Hindlimb muscle (tissue), 1 donor: ENCODE measurements at places on chromosomes 1 and 21.

DNA sequence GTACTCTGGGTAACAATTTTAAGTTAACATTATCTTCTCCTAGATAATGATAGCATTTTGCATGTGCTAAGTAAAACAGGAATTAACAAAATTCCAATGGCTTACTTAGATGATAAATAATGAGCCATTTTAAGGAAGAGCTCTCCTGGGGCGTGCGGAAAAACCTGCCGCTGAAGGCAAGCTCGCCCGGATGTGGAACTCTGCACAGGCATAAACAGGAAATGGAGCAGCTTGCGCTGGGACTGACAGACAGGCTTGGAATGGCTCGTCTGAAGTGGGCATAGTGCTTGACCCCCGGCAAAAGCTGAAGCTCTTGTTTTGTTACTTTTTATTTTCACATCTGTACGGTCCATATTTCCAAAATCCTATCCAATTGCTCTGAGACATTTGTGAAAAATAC lies 169.2 kb downstream of the ZNF281 start:
- DNase-seq = no peak

DNA sequence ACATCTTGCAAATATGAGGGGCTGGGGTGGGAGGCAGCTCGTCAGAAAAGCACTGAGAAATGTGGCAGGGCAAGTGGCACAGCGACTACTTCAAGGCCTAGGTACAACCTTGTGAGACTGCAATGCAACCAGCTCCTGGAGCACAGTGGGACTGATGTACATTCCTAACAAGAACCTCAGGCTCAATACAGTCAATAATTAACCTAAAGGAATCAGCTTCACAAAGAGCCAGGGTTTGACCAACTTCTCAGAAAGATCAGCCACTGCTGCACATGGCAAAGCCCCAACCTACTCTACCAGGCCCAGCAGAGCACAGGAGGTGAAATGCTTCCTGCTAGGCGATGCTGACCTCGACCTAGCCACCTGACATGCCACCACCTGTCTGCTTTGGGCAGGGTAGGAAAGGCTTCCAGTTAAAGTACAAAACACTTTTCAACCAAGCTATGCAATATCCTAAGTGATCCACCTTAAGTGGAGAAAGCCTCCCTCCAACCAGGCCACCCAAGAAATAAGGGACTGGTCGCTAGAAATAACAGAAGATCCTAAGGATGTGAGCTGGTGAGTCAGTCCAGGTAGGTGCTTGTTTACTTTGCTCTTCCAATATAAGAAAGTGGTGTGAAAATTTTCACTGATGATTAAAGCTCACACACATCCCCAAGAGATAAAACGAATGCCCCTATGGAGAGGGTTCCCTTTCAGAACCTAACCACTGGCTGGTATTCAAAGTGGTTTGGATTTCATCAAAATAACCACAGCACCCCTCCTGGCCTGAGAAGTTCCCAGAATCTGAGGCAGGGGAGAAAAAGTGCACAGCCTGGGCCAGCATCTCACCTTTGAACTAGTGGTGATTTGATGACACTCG lies 2.1 kb downstream of the RIPK4 start:
- no peak for DNase-seq

- peak; percentile 90 for DNase-seq
Measured at GRCh38 chr1:226702957-226703831, 35.9 kb downstream of the ITPKB start.

GRCh38 chr1:59434336-59434735 lies 137.4 kb downstream of the FGGY start:
- DNase-seq = no peak

DNA sequence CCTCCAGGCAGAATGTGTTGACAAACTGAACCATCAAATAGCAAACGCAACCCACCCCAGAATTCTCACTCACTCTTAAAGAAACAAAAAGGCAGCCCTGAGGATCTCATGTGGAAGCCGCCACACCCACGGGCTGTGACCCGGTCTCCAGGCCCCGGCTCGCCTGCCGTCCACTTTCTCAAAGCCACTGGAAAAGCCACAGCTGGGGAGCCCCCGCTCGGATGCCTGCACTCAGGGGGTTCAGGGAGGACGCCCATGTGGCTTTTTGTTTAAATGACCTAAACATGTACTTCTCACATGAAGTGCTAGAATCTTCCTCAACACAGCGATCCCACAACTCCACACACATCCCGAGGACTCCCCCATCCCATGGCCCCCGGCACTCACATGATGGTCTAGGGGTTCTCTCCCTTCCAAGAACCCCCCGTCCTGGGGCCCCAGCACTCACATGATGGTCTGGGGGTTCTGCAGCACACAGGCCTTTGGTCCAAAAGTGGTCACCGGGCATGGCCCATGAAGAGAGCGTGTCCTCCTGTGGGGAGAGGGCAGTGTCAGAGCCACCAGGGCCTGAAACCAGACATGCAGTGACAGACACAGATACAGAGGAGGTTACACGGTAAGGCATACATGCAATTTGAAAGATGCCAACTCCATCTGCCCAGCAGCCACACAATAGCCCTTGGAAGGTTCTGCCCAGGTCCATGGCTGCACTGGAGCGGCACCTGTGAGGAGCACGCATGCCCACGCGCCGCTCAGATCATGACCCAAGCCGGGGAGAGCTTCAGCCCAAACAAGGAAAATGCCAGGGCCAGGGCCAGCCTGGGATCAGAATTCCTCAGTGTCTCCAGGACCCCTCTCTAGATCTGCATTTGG lies 16.5 kb downstream of the NADK start:
- DNase-seq = no peak

- DNase-seq = peak; percentile 66
Measured at GRCh38 chr1:177983482-177984135, 13.8 kb upstream of the SEC16B start.

- no peak for DNase-seq
Measured at GRCh38 chr1:89918127-89918793, 76.7 kb upstream of the ZNF326 start.

GRCh38 chr1:206503591-206504362 lies 3.6 kb upstream of the RASSF5 start:
- no peak for DNase-seq

- DNase-seq = peak; percentile 34
Measured at GRCh38 chr1:93317207-93317606, 28.5 kb upstream of the DR1 start.

- no peak for DNase-seq
Measured at GRCh38 chr1:154471304-154471703, 30.7 kb upstream of the TDRD10 start.

GRCh38 chr1:172893146-172893841 lies 157.4 kb downstream of the TNFSF18 start:
- DNase-seq = no peak

DNA sequence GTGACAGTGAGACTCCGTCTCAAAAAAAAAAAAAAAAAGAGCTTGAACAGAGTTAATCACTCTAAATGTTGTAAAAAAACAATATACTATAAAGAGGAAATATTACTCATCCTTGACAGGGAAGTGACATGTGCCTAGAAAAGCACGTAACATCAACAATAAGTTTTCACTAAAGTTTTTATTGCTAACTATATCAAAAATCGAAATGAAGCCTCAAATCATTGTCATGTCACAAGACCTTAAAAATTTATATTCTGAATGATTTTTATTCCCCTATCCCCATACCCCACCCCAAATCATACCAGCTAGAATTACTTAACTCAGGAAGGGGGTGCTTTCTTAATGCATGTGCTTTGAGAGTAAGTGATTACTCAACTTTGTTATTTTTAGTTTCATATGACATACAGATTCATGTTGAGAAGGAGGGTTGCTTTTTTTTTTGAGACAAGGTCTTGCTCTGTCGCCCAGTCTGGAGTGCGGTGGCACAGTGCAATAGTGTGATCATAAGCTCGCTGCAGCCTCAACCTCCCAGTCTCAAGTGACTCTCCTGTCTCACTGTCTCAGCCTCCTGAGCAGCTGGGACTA lies 53.6 kb upstream of the MUTYH start:
- no peak for DNase-seq

DNA sequence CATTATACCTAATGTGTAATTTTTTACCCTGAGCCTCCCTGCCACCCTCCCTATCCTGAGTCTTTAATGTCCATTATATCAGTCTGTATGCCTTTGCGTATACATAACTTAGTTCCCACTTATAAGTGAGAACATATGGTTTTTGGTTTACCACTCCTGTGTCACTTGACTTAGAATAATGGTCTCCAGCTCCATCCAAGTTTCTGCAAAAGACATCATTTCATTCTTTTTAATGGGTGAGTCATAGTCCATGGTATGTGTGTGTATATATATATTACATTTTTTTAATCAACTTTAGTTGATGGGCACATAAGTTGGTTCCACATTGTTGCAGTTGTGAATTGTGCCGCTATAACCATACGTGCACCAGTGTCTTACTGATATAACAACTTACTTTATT lies 477.1 kb upstream of the NEGR1 start:
- DNase-seq = no peak

DNA sequence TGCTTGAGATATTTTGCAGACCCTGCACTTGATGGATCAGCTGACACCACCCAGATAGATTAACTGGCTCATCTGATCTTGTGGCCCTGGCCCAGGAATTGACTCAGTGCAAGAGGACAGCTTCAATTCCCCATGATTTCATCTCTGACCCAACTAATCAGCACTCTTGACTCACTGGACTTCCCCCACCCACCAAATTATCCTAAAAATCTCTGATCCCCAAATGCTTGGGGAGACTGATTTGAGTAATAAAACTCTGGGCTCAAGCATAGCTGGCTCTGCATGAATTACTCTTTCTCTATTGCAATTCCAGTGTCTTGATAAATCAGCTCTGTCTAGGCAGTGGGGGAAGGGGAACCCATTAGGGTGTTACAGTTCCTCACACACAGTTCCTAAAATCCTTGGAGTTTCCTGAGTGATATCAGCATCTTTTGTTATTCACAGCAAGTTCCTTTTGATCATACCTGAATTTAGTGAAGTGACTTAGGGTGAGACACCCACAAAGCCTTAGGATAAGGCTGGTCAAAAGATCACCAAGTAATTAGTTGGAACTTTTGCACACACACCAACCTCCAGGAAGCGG lies 104.2 kb downstream of the COP1 start:
- no peak for DNase-seq

DNA sequence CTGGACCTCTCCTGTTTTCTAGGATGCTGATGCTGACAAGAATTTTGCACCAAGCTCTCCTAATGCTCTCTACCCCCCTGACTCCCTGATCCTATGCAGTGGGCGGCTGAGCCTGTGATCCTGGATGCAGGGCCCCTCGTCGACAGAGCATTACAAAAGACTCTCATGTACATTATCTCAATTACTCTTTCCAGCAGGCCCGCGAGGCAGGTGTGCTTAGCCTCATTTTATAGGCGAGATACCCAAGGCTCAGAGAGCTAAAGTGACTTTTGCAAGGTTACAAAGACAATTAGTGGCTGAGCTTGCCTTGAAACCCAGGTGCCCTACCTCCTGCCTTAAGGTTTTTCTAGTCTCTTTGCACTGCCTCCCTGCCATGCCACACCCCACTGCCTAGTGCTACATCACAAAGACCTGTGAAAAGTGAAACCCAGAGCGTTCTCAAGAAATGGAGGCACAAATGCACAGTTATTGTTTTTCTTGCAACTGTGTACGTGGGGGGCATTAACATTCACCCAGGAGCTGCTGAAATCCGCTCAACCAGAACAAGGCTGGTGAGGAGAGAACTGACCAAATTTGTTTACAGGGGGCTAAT lies 10.0 kb upstream of the C8A start:
- DNase-seq = no peak

- DNase-seq = no peak
Measured at GRCh38 chr1:91757763-91758460, 128.0 kb downstream of the TGFBR3 start.

DNA sequence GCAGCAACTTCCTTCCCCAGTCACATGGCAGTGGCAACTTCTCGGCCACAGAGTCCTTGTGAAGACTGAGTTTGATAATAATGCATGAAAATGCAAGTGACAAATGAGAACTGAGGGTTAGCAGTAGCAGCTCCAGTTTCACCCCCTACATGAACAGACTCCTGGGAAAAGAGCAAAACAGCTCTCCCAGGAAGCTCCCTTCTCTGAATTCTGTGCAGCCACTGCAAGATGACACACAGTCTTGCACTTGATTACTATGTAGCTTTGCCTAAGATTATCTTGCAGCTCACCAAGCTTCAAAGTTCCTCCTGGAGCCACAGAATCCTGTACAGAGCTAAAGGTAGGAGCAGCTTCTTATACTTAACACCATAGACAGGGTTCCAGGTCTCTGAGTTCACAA lies 4.7 kb downstream of the PGBD5 start:
- no peak for DNase-seq

GRCh38 chr1:78040484-78041089 lies 5.2 kb upstream of the GIPC2 start:
- no peak for DNase-seq

- DNase-seq = no peak
Measured at GRCh38 chr1:167856711-167857418, 57.1 kb downstream of the ADCY10 start.
